ENCODE measurements at places on chromosomes 12 and 14. TPM values are rescaled to one million over a fixed set of nuclear protein-coding genes. Genes with fewer than 3 reads are reported as not detected.

DNA sequence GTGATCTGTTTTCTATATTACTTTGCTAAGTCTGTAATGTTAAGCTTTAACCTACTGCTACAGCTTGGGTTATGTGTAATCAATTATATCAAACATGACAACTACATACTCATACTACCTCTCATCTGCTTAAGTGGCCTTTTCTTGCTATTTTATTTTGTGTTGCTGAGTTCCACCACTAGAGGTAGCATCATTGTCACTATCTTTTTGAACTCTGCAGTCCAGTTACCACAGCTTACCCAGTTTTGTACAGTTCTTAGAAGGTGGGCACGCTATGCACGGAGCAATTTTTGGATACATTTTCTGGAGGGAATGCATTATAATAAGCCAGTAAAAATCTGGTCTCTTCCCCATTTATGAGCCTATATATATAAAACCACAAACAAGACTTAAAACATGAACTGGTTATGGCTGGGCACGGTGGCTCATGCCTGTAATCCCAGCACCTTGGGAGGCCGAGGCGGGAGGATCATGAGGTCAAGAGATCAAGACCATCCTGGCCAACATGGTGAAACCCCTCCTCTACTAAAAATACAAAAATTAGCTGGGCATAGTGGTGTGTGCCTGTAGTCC is 48.5 kb downstream of the SAV1 start:
- peak; percentile 22 for DNase-seq

- DNase-seq: no peak
Observed at GRCh38 chr12:52076811-52077210, 2.7 kb upstream of the SMIM41 start.

SERPINA3 gene
- total RNA-seq: 14.0 TPM

DNA sequence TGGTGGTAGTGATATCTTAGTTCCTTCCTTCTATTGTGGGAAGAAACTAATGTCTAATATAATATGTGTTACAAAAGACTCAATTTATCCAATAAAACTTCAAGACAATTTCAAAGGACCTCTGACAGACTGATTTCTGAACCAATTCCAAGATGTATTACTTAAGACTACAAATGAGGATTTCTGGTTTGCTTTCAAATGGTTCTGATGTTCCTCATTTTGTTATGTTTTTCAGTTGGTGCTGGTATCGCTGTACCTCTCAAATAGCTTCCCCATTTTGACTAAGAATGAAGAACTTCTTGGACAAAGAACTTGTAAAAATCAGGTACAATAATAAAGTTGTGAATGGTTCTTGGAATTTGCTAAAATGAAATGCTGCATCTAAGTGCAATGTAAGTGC is 19.4 kb upstream of the MBIP start:
- no peak for DNase-seq

- DNase-seq: no peak
Observed at GRCh38 chr14:65444230-65444629, 31.7 kb downstream of the FUT8 start.

DNA sequence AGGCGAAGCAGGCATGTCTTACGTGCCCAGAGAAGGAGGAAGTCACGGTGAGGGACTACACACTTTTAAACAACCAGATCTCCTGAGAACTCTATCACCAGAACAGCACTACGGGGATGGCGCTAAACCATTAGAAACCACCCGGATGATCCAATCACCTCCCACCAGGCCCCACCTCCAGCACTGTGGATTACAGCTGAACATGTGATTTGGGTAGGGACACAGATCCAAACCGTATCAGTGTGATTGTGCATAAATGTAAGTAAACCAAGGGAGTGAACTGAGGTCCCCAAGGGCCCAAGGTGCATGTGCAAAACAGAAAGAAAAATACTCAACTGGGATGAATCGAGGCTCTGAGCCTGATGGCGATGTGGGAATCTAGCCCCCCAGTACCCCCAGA is 134.2 kb downstream of the DICER1 start:
- no peak for DNase-seq

- DNase-seq: no peak
Observed at GRCh38 chr12:64621257-64621942, 11.1 kb downstream of the RASSF3 start.

CIDEB gene
- total RNA-seq: 7.9 TPM

DNA sequence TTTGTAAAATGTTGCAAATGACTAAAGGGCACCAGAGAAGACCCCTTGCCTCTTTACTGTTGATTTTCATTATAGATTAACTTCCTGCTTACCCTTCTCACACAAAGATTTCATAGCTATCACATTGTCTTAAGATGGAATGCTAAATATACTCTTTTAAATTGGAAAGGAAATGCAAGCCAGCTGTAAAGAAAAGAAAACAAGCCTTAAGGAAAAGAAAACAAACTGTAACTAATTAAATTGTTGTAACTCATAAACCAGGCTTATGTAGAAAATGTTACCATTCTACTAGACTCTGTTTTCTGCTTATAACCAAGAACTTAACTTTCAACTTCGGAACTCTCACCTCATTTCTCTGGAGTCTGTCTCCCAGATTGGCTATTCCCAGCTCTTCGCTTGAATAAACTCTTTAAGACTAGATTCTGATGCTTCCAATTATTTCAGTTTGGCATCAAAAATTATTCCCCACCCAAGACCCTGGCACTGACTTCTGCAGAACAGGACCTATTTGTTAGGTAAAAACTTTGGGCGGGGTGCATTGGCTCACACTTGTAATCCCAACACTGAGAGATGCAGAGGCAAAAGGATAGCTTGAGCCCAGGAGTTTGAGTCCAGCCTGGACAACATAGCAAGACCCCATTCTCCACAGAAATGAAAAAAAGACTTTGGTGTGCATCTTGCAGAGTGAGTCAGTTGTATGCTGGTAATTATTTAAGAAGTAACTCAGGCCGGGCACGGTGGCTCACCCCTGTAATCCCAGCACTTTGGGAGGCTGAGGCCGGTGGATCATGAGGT is 36.6 kb upstream of the CIT start:
- DNase-seq: peak; percentile 28

DNA sequence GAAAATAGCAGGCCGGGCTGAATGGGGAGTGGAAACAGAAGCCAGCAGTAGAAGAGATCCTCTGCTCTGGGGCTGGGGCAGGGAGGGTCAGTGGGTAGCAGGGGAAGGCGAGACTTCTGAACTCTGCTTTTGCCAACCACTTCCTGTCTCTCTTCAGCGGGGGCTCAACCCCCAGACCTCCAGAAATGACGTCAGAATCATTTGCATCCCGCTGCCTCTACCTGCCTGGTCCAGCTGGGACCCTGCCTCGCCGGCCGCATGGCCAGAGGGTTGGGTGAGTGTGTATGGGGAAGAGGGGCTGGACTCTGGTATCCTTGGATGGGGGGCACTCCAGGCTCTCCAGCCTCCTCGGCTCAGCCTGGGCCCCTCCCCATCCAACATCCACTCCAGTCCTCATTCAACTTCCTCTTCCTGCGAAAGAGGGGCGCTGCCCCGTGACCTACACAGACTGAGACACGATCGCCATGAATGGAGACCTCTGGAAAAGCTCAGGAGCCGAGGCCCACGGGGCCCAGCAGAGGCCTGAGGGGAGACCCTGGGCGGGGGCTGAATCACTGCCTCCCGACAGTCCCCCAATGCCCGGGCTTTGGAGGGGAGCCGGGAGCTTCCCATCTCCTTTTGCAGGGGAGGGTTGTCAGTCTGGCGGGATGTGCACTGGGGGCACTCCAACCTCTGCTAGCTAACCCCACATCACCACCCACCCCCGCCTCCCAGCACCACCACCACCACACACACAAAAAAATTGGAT is 458 bp upstream of the HOXC4 start:
- DNase-seq: no peak

TESPA1 gene
- 0.30 TPM for total RNA-seq

- DNase-seq: no peak
Observed at GRCh38 chr12:3005736-3006135, 46.5 kb downstream of the TEAD4 start.

TSPAN8 gene
- total RNA-seq: 3.7 TPM

CAPS2 gene
- 7.1 TPM for total RNA-seq

DNA sequence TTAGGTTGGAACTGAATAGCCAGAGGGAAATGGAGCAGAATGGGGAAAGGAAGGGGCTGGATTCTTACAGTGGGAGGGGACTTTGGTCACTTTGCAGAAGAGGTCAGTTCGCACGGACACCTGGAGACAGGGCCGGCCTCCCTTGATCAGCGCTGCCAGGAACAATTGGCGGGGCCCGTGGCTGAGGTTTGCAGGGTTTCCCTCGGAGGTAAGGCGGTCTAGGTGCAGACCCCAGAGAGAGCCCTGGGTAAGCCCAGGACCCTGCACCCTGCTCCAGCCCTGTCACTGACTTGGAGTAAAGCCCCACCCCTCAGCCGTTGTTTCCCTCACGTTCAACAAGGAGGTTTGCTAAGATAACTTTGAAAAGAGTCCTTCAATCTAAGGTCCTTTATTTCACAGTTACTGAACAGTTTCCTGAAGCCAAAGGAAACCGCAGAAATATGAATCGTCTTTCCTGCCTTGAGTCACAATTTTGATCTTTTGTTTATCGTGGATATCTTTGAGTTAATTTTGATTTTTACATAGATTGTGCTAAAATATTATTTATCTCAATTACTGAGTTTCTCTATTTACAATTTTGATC is 231.4 kb upstream of the RTL1 start:
- no peak for DNase-seq

GRCh38 chr14:89418452-89418851 is 1.4 kb upstream of the FOXN3 start:
- no peak for DNase-seq

DNA sequence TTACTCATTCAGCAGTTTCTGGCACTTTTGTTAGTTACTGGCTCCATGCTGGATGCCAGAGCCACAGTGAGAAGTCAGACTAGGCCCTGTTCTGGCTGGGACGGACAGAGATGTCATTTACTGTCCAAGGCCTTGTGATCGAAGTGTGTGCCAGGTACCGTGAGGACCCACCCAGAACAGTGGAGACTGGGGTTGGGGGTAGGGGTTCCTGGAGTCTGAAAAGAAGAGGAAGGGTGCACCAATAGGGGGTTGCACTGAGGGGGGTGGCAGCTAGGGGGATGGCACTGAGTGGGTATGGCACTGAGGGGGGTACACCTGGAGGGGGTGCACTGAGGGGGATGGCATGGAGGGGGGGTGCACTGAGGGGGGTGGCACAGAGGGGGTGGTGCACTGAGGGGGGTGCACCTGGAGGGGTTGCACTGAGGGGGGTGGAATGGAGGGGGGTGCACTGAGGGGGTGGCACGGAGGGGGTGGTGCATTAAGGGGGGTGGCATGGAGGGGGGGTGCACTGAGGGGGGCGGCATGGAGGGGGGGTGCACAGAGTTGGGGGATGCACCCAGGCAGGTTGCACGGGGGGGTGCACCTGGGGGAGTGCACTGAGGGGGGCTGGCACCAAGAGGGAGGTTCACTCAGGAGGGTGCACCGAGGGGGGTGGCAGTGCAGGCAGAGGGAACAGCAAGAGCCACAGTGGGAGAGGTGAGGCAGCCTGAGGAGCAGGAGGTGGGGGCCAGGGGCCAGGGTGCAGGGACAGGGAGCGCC is 10.6 kb upstream of the CYP46A1 start:
- no peak for DNase-seq

LRR1 gene
- 9.9 TPM for total RNA-seq

MIP gene
- total RNA-seq: not detected

DNA sequence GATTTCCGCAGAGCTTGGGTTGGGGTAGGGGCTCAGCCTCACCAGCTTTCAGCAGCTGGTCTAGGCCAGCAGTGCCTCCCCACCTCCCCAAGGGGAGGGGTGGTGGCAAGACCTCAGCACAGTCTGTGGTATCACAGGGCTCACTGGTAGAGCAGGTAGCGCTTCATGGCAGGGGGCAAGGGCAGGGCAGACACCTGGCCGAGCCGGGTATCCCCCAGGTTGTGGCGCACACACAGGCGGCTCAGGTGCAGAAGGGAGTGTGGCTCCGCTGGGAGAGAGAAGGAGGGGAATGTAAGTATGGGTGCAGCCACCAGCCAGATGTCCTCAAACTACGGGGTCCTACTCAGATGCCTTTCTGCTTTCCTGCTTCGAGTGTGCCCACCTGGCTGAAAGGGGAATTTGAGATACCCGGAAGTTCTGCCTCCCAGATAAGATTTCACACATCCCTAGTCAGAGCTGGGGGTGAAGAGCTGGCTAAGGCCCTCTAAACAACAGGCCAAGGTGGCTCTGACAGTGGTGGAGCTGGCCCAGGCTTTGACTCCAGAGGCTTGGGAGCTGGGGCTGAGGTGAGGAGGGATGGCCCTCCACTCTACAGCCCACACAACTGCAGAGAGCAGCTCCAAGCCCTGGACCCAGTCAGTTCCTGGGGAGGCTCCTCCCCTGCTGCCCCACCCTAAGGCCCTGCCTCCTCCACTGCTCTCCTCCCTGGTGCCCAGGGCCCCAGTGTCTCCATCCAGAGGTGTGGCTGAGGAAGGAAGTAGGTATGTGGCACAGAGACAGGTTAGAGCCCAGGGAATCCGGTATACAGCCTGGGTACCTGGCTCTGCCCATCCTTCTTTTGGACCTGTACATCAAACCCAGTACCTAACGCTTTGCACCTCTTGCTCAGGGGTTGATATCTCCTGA is 1.8 kb downstream of the SPSB2 start:
- no peak for DNase-seq

KRT3 gene
- total RNA-seq: 0.10 TPM

DNA sequence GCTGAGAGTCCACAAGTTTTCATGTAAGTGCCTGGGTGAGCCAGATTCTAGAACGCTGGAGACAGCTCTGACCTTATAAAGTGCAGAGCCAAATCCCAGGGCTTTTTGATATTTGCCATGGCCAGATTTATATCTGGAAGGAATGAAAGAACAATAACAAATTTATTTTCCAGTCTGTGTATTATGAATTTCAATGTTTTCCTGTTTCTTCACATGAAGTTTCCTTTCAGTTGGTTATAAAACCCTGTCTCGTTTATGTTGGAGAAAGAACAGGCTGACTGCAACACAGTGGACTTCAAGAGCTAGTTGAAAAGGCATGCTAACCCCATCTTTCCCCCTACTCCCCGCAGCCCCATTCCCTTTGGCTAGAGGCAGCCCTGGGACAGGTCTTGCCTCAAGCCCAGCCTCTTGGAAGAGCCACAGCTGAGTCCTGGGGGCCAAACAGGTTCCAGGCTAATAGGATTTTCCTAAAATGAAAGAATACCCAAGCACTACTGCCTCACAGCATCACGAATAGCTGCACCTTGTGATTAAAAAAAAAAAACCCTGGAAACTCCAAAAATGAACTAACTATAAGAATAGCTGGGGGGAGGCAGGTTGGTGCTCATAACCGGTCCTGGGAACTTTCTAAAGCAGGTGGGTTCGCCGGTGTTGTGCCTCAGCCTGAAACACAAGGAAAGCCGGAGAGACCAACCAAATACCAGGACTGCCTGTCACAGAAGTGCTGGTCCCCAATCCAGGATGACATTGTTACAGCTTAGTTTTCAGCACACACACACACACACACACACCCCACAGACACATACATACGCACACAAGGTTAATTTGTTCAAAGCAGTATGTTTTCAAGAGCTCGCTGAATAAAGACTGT is 1.5 kb downstream of the FBLN5 start:
- no peak for DNase-seq

DNAJC22 gene
- 0.39 TPM for total RNA-seq

Data from skin of body (tissue), 3 donors.